ENCODE measurements at places on chromosomes 3 and 15.

- no peak for DNase-seq
Measured at GRCh38 chr3:186121968-186122367, 13.1 kb upstream of the ETV5 start.

GRCh38 chr3:116394365-116394764 is 50.9 kb downstream of the LSAMP start:
- DNase-seq = no peak

DNA sequence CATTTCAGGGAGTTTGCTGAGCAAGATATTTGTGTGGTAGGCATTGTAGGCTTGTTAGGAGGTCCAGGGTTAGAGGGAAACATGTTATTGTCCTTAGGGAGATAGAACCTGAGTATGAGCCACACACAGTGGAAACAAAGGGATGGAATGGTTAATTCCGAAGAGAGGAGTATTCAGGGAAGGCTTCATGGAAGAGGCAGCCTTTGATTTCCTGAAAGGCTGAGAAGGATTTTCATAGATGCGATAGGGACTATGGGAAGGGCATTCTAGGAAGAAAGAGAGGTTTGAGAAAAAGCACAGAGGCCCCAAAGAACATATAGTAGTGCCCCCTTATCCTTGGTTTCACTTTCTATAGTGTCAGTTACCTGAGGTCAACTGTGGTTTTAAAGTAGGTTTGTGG is 81.7 kb downstream of the RAB11A start:
- no peak for DNase-seq

DNA sequence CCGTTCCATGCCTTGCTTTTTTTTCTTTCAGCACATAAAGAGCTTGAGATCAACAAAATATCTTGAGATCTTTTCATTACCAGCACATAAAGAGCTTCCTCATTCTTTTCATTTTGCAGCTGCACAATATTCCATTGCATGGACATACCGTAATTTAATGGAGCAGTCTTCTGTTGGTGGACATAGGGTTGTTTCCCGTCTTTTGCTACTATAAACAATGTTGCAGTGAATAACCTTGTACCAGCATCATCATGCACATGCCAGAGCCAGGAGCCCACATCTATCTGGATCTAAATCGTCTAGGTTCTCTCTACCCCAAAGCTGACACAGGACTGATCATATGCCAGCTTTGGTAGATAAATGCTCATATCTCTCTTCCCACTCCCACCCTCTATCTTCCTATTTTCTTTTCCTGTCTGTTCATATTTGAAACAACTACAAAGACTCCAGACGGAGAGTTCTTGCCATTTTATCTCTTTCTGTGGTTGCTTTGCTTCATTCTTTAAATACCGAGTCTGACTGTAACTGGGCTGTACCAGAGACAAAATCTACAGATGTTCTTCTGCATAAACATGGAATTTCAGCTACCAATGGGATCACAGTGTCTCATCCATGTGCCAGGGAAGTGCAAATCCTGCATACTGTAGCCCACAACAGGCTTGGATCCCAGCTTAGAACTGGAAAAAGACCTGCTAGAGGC is 47.1 kb upstream of the AKAP13 start:
- DNase-seq = peak; percentile 80

DNA sequence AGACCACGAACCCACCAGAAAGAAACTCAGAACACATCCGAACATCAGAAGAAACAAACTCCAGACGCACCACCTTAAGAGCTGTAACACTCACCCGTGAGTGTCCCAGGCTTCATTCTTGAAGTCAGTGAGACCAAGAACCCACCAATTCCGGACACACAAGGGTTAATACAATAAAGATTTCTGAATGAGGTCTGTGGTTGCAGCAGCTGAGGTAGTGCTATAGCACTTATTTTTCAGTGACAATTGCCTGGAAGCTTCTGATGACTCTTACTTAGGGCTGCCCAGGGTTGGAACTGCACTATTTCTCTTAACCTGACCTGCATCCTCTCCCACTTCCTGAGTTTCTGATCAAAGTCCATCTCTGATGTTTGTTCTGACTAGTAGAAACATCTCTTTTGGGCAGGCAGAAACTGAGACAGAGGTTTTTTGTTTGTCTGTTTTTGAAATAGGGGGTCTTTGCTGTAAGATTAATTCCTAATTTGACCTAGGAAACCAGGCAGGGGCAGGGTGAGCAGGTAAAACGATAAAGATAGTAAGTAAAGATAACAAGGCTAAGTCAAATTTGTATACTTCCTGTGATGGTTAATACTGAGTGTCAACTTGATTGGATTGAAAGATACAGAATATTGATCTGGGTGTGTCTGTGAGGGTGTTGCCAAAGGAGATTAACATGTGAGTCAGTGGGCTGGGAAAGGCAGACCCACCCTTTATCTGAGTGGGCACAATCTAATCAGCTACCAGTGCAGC is 169.1 kb downstream of the GAP43 start:
- DNase-seq = peak; percentile 73

DNA sequence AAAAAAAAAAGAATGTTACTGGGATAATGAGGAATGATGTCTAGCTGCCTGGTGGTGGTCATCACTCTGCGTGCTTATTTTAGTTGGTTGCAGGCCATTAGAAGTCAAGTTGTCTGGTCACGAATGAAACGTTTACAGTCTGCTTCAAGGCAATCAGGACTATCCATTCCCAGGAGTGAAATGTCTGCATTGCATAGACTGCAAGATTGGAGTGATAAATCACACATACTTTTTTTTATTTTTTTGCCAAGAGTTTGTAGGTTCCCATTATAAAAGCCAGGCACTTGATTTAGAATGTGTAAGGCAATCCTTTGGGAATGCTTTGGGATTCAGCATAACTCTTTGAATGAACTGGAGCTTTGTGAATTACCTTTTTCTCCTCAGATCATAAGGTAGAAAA is 132.3 kb downstream of the STAC start:
- DNase-seq = no peak

GRCh38 chr3:157174649-157175498 is 14.9 kb upstream of the CCNL1 start:
- peak; percentile 99 for DNase-seq

GRCh38 chr3:159380891-159381290 is 579.0 kb downstream of the MFSD1 start:
- DNase-seq = no peak

DNA sequence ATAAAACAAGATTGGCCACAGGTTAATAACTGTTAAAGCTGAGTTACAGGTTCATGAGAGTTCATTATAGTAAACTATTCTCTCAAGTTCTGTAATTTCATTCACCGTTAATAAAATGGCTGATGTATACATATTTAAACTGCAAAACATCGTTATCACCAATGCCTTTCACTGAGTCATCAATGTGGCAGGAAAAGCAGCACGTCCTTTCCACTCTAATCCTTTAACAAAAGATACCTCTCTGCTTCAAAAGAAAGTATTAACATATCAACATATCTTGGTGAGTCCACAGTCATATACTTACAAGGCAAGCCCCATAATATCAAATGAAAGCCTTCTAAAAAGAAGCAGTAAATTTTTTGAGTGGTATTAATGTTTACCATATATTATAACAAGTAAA is 54.5 kb downstream of the UACA start:
- DNase-seq = no peak

DNA sequence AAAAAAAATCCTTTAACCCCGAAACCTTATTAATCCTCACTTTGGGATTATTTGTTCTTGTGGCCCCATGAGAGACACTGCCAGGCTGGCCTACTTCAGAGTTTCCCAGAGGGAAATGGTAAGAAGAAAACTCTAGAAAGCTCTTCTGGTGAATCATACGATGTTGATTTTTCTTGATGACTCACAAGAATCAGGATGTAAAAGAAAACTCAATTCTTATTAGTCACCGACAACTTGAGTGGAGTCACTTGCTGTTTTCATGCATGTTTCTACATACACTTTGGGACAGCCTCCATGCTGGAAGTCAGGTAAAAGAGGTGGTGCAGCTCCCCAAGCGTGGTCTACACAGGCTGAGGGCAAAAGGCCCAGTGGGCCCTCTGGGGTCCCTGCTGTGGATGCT is 42.8 kb downstream of the MYO5C start:
- DNase-seq = peak; percentile 90

GRCh38 chr3:165754219-165755007 is 82.8 kb downstream of the BCHE start:
- no peak for DNase-seq

DNA sequence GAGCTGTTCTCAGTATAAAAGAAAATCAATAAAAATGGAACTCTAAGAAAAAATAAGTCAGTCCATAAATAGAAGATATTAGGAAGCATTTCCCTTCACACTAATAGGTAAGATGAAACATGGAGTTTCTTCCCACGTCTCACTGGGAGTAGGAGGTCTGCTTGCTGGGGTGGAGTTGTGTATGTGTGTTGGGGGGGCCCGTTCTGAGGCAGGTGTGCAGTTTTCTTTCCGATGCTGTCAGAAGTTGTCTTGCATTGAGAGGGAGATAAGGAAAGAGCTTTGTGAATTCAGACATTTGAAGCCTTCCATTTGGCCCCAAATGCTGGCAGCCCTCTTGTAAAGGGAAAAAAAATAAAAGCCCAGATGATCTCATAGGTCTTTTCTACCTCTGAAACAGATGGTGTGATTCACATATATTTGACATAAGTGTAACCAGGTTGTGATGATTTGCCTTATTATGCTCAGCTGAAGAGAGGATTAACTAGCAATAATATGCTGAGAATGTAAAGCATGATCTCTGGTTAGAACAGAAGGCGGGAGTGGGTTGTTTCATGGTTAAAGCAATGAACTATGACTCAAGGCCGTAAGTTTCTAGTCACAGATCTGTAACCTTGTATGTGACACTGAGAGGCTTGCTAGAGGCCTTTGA is 8.8 kb downstream of the RASGRP1 start:
- DNase-seq = no peak

DNA sequence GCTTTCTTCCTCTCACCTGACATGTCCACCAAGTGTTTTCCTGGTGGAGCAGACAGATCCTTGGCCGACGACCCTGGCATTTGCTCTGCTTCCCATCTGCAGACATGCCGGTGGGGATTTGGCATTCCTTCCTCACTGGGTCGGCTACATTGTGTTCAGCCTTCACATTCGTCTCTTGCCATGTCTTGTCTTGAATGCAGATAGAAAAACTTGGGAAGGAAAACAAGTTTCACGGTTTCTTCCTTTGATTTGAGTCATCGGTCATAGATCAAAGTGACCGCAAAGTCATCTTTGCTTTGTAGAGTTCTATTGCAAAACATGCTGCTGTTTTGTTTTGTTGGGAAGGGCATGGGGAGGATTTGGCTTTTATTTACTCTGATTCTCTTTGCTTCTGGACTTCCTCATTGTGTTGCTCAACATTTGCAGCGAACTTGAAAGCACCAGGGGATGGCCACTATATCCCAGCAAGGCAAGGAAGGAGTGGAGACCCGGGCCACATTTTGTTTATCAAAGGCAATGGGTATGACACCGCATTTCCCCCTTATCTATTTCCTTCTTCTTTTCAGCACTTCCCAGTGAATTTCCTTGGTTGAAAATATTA is 321.3 kb downstream of the CACNA2D3 start:
- DNase-seq = no peak

GRCh38 chr15:51401872-51402517 is 60.5 kb downstream of the GLDN start:
- DNase-seq = peak; percentile 21

DNA sequence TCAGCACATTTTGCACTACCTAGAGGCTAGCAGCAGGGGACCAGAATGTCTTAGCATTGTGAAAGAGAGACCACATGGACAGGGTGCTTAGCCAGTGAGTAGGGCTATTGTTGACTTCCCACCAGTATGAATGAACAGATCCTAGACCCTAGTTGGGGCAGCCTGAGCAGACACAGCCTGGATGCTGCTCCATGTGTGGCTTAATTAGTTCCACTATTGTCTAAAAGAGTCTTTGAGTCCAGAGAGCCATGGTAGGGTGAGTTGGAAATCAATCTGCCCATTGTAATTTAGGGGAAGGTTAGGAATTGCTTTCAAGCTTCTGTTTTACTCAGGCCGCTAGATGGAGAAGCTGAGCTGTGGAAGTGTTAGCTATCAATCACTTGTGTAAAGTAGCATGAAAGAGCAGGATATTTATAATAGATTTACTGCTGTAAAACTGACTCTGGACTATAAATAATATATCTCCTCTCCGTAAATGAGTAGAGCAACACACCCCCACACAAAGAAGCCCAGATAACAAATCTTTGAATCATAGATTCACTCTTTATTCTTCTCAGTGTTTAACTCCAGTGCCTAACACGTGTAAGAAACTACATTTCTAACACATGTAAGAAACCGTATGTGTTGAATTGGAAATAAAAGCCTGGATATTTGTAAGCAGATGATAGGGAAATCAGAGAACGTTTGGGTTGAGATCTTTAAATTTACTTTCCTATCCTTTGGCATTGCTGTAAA is 4.1 kb upstream of the GCSAM start:
- DNase-seq = peak; percentile 28

DNA sequence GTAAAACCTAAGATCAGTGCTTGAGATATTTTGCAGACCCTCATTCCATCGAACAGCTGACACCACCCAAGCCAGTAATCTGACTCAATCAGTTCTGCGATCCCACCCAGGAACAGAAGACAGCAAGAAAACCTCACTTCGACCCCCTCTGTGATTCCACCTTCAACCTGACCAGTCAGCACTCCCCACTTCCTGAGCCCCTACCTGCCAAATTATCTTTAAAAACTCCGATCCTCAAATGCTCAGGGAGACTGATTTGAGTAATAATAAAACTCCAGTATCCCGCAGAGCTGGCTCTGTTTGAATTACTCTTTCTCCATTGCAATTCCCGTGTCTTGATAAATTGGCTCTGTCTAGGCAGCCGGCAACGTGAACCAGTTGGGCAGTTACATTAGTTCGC is 25.7 kb upstream of the CLDN16 start:
- DNase-seq = no peak

DNA sequence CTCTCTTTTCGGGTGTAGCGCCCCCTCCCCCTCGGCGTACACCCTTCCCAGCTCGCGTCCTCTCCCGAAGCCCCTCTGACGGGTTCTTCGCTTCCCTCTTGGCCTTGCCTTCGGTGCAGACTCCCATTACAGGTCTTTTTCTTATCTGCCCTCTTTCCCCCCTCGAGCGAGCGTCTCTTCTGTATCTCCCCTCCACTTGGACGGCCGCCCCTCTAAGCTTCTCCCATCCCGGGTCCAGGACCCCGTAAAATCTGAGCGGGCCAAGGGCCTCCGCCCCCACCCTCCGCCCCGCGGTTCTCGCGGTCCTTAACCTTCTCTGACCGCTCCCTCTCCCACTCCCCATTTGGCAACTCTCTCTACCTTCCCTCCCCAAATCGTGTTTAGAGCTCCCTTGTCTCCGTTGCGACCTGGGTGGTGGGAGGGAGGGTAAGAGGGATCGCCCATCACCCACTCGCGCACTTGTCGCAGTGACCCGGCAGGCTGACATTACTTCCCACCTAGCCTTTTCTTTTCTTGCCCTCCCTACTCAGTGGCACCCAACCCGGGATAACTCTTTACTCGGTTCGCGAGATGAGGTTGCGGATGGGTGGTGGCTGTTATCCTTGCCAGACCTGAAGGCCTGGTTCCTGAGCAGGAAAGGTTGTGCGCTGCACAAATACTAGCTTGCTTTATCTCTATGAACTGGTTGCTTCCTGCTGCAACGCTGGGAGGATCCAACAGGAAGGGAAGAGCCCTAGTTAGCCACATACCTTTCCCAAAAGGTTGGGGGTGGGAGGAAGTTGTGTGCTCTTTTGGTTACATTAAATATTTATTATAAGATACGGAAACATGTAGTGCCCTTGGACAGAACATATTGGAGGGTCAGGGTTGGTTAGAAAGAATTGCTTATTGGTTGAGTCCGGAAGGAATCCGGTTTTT is 922 bp downstream of the RAB11A start:
- DNase-seq = peak; percentile 13
